Right lobe of liver (tissue), 6 donors: ENCODE measurements at places on chromosomes 3 and 15.

GRCh38 chr3:5184499-5184898 lies 3.0 kb upstream of the EDEM1 start:
- no peak for DNase-seq

- peak; percentile 81 for DNase-seq
Measured at GRCh38 chr3:25783661-25784512, 644 bp upstream of the NGLY1 start.

DNA sequence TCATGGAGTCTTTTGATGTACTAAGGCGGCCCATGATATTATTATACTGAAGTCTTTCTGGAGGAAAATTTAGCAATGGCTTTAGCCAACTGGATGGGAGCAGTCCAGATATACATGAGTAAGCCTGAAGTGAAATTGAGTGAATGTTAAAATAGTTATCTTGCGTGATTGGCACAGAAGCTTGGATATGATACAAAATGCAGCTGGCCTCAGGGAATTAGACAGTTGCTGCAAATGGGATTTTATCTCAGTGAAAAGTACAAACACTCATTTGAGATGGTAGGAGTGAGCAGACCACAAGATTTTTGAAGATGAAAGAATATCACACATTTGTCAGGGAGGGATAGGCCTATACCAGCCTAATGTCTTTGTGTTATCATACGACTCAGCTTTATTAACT lies 8.9 kb downstream of the LMOD3 start:
- DNase-seq = no peak

GRCh38 chr3:160478338-160478737 lies 28.8 kb upstream of the TRIM59 start:
- DNase-seq = no peak

DNA sequence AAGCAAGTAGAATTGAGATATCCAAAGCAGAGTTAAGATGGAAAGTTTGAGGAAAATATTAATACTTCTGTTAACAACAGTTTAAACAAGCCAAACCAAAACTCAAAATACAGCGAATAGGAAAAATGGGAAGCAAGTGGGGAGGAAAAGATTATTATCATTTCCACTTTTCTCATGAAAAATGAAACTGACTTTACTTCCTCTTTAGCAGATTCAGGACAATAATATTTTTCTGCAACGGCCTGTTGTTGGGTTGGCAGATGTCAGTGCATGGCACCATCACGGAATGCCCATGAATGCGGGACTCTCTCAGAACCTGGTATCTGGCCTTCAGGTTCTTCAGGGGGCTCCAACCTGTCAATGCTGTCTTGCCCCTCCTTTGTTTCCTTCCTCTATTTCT lies 11.1 kb downstream of the ANKUB1 start:
- no peak for DNase-seq

- no peak for DNase-seq
Measured at GRCh38 chr3:56612146-56612545, 55.2 kb downstream of the CCDC66 start.

- DNase-seq = no peak
Measured at GRCh38 chr3:88595026-88595425, 445.3 kb downstream of the C3orf38 start.

GRCh38 chr3:194244167-194244566 lies 107.0 kb downstream of the CPN2 start:
- peak; percentile 26 for DNase-seq

DNA sequence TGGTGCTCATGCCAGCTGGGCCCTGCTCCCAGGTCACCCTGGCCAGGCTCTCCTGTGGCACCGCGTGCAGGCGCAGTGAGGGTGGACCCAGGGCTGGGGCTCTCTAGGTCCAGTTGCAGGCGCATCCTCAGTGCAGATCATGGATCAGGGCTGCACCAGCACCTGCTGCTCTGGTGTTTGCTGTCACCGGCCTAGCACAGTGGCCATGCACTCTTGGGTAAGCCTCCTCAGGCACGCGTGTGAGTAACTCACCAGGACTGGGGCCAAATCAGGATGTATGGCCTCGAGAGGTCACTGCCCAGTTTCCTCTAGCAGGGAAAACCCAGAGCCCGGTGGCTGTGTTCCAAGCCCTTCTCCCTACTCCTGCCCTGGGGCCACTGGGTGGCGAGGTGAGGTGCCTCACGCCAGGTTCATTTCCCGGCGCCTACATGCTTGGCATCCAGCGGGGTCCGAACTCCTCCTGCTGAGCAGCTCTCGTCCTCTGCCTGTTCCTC lies 45.5 kb upstream of the SLC41A3 start:
- DNase-seq = peak; percentile 64

DNA sequence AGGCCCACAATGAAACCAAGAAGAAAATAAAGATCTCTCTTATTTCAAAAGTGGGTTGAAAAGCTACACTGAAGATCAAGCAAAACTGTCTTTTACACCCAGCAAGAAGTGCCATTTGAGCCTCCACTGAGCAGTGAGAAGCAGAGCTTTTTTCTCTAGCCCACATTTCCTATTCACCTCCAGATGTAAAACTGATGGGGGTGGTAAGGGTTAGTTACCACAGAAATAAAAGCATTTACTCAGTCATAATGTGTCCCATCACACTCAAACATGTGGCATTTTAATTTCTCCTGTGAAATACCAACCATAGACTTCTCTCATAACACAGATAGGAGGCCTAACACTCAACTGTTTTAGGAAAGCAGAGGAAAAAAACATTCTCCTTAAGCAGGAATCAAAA lies 21.0 kb downstream of the IFT57 start:
- no peak for DNase-seq

DNA sequence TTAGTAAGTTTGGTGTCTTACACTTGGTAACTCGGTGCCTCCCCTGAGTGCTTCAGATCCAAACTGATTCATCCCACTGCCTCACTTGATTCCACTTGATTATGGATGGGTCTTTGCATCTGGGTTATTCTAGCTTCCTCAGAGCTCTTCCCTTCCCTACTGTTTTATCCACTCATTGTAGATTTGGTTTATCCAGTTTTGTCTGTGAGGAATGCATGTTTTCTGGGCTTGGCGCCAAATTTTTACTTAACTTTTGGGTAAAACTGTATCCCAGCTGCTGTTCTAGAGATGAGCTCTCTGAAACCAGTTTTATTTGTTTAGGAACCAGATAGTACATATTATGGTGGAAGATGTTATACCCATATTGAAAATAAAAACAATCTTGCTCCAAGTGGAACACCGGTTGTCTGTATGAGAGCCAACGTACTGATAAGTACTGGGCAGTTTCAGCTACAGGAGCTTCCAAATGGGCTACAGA lies 20.9 kb downstream of the RAD54L2 start:
- no peak for DNase-seq

DNA sequence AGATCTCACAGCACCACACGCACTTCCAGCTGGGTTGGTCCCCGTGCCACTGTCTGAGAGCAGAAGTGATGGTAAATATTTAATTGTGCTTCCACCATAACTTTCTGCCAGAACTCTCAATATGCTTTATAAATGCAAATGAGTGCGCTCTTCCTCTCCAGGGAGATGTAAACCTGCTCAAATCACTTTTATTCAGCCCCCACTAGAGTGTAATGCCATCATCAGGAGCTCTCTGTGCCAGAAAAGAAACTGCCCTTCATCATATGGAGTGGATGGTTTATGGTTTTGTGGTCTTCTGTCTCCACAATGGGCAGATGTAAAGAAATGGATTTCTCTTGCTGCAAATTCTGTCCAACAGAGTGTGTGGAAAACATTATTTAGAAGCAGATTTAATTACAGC lies 127.0 kb downstream of the EPHB1 start:
- DNase-seq = no peak

DNA sequence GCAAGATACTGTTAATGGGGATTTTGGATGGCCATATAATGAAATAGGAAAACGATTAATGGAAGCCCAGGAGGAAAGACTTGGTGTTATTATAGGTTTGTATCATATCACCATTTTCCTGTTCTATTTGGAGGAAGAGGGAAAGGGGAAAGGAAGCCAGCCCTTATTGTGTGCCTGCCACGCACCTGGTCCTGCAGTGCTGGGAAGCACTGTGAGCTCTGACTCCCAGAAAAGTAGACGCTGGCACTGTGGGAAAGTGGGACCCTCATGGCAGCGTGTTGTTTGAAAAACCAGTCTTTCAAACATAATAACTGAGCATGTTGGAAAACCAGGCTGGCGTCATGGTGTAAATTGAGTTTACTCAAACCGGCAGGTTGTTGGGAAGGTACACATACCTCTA lies 22.0 kb downstream of the CGNL1 start:
- DNase-seq = no peak

DNA sequence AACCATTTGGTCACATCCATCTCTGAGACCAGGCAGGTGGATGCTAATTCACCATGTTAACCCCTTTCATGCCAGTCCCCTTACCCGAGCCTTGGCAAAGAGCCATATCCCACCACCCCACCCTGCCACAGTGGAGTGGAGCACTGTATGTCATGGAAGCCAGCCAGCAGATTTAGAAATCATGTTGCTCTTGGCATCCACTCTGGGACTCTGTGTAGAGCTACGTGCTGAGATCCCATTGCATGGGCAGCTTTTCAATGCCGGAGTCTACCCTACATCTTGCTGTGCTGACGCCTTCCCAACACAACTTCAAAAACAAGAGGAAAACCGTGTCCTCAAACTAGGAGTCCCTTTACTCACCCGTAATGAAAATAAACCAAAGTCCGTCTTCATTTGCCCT lies 131.0 kb downstream of the NTRK3 start:
- DNase-seq = no peak

GRCh38 chr3:97896129-97896528 lies 74.3 kb downstream of the CRYBG3 start:
- DNase-seq = no peak

GRCh38 chr3:97306226-97306625 lies 458.3 kb upstream of the ARL6 start:
- DNase-seq = no peak
